ENCODE measurements at places on chromosomes 6 and 20. TPM values are rescaled to one million over a fixed set of nuclear protein-coding genes. Genes with fewer than 3 reads are reported as not detected.
A peak's percentile ranks its signal among the peaks of the same experiment; 100 is the strongest.

GRCh38 chr6:27280064-27280539 is 32.0 kb downstream of the POM121L2 start:
- peak; percentile 85 for DNase-seq
- H3K27me3 ChIP-seq: peaks cover 48% of the 10 kb centered on the region
- H3K27ac ChIP-seq: no peak overlapping the region
- peak overlapping the region; percentile 94 for H3K4me3 ChIP-seq
- no peaks in the 10 kb centered on the region for H3K36me3 ChIP-seq
- H3K4me1 ChIP-seq: no peaks in the 10 kb centered on the region

DNA sequence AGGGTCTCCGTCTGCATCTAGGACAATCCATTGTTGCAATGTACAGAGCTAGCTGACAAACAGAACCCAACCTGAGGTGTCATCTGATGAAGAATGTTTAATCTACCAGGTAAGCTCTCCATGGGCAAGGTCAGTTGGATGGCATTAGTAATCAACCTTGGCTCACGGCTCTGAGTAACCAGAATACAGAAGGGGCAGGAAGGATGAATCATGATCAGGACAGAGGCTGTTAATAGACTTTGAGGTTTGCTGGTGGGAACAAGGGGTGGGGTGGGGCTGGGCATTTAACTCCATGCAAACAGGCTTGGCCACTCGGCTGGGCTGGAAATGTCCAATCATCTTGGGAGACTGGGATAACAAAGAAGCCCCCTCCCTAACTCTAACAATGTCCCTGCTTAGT is 77.1 kb upstream of the MRPS10 start:
- no peaks in the 10 kb centered on the region for H3K36me3 ChIP-seq
- DNase-seq: no peak
- H3K27me3 ChIP-seq: peaks cover 2% of the 10 kb centered on the region
- no peak overlapping the region for H3K4me3 ChIP-seq

DNA sequence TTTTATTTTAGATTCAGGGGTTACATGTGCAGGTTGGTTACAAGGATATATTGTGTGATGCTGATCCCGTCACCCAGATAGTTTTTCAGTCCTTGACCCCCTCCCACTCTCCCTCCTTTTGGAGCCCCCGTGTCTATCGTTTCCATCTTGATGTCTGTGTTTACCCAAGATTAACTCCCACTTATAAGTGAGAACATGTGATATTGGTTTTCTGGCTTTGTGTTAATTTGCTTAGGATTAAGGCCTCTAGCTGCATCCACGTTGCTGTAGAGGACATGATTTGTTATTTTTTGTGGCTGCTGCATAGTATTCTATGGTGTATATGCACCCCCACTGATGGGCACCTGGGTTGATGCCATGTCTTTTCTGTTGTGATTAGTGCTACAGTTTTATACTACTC is 178.6 kb downstream of the PLCB1 start:
- DNase-seq: no peak
- H3K4me1 ChIP-seq: peaks cover 16% of the 10 kb centered on the region
- no peak overlapping the region for H3K4me3 ChIP-seq

- no peak overlapping the region for H3K27ac ChIP-seq
- no peaks in the 10 kb centered on the region for H3K36me3 ChIP-seq
- no peaks in the 10 kb centered on the region for H3K4me1 ChIP-seq
- H3K4me3 ChIP-seq: no peak overlapping the region
Measured at GRCh38 chr6:148358196-148358785, 15.7 kb downstream of the SASH1 start.

DNA sequence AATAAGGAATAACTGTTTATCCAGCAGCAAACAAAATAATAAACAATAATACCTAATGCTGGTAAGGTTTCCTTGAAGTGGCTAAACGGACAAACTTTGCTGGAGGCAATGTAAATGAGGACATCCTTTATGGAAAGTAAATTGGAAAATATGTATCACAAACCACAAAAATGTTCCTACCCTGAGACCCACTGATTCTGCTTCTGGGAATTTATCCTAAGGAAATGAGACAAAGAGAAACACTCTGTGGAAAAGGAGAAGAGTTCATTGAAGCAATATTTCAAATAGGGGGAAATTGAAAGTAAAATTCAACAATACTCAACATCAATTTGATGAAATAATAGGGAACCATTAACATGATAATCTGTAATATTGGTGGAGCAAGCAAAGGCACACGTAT is 37.9 kb downstream of the MAFB start:
- no peak for DNase-seq
- no peak overlapping the region for H3K27ac ChIP-seq
- no peaks in the 10 kb centered on the region for H3K4me1 ChIP-seq

DNA sequence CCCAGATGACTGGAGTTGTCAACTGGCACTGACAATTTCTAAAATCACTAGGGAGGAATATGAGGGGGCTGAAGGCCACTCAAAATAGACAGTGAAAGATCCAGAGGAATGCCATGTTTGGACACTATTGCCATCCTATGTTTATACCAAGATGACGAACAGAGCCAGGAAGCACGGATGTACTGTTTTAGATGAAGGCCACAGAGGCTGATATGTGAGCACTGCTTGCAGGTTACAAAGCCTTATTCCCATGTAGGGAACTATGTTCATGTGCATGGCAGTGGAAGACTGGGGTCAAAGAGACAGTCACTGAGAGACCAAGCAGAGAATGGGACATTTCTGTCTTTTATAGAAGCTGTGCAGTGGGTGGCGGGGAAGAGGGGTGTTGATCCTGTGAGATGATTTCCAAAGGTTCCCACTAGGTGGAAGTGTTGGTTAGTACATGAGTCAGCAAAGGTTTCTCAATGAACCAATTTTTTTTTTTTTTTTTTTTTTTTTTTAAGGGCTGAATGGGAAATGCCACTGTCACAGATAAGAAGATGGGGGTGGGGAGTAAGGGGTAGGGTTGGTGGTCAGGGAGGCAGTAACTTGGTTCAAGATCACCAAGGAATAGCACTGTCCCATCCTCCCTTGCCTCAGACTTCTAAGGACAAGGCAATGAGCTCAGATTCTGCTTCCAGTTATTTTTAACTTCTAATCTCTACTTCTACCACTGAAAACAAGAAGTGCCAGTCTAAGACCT is 46.7 kb upstream of the MOCS1 start:
- H3K4me3 ChIP-seq: no peak overlapping the region
- peaks cover 9% of the 10 kb centered on the region for H3K27me3 ChIP-seq
- DNase-seq: peak; percentile 71
- no peaks in the 10 kb centered on the region for H3K36me3 ChIP-seq
- H3K4me1 ChIP-seq: peaks cover 5% of the 10 kb centered on the region

DNA sequence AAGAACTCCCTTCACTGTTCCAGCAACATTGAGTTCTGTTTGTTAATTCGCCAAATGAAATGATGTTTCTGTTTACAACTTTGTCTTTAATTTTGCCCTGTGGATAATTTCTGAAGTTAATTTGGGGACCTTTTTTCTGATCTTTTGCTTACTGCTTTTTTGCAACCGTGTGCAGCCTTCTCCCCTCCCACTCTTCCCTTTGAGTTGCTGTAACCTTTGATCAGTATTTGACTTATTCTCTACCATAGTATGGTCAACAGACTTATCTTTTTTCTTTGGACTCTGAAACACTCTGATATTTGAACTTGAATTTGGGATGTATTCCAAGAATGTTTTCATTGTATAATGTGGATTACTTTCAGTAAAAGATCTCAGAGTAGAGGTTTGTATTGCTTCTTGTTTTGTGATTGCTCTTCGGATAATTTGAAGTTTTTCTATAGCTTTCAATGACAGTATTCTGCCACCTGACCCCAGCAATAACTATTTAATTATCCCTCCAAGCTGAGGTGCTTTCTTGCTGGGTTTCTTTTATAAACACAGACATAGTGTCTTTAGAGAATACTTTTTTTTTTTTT is 46.2 kb downstream of the LRRN4 start:
- peaks cover 32% of the 10 kb centered on the region for H3K36me3 ChIP-seq
- H3K4me3 ChIP-seq: peak overlapping the region; percentile 98

CAGE1 gene
- 0.11 TPM for total RNA-seq

CTAGE9 gene
- total RNA-seq: not detected
